ENCODE measurements at places on chromosomes 12 and 14.

DNA sequence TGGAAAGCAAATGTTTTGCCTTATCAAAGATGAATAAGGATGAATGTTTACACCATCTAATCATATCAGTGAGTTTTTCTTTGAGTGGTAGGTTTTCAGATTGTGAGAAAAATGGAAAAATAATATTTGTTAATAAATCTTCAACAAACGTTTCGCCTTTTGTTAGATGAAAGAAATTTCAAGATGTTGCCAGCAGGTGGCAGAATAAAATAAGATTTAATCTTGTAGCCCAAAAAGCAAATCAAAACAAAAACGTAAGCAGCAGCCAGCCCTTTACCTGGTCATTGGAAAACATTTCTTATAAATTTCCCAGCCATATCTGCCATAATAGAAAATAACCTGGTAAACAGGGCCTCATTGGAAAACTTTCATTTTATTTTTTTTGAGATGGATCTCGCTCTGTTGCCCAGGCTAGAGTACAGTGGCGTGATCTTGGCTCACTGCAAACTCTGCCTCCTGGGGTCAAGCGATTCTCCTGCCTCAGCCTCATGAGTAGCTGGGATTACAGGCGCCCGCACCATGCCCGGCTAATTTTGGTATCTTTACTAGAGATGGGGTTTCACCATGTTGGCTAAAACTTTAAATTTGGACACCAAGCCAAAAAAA lies 15.4 kb upstream of the TMEM120B start:
- no peak for DNase-seq

DNA sequence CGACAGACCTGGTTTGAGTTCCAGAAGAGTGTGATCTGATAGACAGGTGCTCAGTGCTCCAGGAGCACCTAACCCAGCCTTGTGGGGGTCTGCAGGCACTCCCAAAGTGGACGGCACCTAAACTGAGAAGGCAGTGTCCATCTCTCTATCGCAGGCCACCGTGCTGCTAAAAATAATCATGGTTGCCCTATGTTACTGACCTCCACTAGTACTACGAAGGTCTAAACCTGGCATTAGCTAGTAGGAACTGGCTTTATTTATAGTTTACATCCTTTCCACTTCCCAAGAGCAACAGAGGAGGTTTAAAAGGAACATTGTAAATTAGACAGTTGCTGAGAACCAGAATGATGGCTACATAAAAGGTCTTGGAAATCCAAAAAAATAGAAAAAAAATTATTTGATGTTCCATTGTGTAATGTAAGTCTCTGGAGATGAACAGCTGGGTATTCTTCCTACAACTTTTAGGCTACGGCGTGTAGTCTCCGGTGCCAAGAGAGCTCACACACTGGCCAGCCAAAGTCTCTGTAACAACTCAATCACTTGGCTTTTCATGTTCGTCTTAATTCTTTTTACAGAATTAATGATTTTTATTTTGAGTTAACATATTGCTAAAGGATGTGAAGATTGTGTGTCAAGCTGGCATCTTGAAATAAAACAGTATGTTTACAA lies 27.3 kb downstream of the PPFIBP1 start:
- DNase-seq = no peak

DNA sequence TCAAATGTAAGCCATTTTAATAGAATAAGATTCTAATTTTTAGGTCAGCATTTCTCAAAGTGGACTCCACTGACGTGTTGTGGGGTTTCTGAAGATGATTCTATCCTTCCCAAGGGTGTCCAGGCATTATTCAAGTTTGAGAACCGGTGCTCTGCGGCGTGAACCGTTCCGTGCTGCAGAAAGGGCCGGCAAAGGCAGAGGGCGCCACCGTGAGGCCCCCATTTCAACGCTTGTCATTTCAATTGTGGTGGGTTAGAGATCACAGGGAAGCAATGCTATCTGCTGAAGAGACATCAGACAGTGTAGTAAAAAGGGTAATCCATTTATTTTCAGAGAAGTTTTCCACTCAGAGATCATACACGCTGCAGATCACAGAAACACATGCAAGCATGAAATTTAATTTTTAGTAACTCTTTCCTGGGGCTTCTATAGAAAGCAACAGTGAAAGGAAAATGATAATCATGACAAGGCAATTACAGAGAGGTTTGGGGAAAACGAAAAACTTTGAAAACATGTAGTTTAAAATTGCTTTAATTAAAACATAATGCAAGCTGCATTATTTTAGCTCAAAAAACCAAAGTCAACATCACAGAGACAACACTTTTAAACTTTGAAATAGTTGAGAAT lies 201.7 kb downstream of the EXOC5 start:
- no peak for DNase-seq

DNA sequence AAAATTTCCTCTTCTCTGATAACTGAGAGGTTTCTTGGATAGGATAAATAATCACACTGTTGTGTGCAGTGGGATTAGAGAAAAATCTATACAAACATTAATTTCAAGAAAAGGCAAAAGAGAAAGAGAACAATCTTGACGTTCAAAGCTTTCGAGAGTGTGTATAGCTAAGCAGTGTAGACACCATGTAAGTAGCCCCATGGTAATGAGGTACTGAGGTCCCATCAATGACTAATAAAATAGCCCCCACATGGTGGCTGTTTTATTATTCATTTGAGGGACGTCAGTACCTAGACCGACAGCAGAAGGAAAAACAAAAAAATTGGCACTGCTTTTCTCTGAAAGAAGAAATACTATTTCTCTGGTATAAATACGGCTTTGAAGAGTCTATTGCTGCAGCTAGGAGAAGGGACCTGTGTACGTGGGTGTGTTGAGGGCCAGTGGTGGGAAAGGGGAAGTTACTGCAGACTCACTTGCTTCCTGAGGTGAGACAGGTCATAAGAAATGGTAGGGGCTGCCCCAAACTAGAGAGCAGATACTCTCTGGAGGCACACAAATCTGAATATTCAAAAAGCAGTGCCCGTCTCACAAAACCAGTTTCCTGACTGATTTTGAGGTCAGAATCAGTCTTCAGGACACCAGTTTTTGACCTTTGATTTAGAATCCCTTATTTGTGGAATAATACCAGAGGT lies 339.8 kb downstream of the EMP1 start:
- no peak for DNase-seq

DNA sequence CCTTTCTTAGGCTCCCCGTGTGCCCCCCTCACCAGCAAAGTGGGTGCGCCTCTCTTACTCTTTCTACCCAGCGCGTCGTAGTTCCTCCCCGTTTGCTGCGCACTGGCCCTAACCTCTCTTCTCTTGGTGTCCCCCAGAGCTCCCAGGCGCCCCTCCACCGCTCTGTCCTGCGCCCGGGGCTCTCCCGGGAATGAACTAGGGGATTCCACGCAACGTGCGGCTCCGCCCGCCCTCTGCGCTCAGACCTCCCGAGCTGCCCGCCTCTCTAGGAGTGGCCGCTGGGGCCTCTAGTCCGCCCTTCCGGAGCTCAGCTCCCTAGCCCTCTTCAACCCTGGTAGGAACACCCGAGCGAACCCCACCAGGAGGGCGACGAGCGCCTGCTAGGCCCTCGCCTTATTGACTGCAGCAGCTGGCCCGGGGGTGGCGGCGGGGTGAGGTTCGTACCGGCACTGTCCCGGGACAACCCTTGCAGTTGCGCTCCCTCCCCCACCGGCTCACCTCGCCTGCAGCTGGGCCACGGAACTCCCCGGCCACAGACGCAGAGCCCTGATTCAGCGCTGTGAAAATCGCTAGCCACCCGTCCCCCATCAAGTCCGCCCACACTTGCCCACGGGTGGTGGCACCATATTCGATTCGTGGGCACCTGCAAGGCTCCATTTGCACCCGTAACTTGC lies 1.3 kb downstream of the TMEM233 start:
- DNase-seq = no peak

- DNase-seq = no peak
Observed at GRCh38 chr12:2925322-2925995, 33.7 kb upstream of the TEAD4 start.

GRCh38 chr14:20455355-20456300 lies 602 bp downstream of the APEX1 start:
- DNase-seq = no peak

GRCh38 chr12:1929241-1929984 lies 11.0 kb upstream of the CACNA2D4 start:
- no peak for DNase-seq

GRCh38 chr14:31425905-31426304 lies 5.6 kb upstream of the HEATR5A start:
- no peak for DNase-seq

- no peak for DNase-seq
Observed at GRCh38 chr14:76846331-76847047, 20.3 kb downstream of the LRRC74A start.

GRCh38 chr14:61997161-61997560 lies 234.9 kb downstream of the SNAPC1 start:
- DNase-seq = no peak

GRCh38 chr12:99605-100004 lies 33.0 kb downstream of the IQSEC3 start:
- DNase-seq = no peak

- no peak for DNase-seq
Observed at GRCh38 chr12:127107744-127108143, 1159.2 kb upstream of the TMEM132C start.

GRCh38 chr14:76968621-76969063 lies 59.9 kb downstream of the IRF2BPL start:
- no peak for DNase-seq

- no peak for DNase-seq
Observed at GRCh38 chr12:116429826-116430360, 129.3 kb upstream of the MAP1LC3B2 start.

DNA sequence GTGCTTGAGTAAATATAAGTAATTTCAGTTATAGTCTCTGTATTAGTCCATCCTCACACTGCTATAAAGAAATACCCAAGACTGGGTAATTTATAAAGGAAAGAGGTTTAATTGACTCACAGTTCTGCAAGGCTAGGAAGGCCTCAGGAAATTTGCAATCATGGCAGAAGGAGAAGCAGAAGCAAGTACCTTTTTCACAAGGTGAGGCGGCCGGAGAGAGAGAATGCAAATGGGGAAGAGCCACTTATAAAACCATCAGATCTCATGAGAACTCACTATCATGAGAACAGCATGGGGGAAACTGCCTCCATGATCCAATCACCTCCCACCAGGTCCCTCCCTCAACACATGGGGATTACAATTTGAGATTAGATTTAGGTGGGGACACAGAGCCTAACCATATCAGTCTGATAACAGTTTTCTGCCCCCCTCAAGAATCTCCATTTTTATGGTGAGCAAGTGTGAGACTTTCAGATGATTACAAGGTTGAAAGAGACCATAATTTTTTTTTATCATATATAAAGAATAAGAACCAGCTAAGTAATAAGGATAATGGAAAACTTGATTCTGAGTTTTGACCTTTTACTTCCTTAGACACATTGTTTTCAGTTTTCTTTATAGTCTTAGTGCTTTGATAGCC lies 35.6 kb downstream of the LEMD3 start:
- DNase-seq = no peak

DNA sequence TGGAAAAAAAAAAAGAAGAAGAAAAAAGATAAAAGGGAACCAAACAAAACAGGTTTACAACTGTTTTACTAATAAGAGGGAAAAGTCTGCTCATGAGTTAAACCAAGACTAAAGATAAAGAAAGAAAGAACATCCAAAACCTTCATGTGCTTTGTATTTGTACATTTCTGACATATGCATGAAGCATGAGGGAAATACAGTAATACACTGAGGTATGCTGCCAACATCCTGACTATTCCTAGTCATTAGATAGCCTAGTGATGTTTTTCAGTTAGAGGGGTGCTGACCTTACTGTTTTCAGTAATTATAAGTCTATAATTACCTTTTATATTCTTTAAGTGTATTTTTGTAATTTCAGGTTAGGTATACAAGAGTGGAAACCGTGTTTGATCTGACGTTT lies 793.3 kb downstream of the DIO2 start:
- no peak for DNase-seq

DNA sequence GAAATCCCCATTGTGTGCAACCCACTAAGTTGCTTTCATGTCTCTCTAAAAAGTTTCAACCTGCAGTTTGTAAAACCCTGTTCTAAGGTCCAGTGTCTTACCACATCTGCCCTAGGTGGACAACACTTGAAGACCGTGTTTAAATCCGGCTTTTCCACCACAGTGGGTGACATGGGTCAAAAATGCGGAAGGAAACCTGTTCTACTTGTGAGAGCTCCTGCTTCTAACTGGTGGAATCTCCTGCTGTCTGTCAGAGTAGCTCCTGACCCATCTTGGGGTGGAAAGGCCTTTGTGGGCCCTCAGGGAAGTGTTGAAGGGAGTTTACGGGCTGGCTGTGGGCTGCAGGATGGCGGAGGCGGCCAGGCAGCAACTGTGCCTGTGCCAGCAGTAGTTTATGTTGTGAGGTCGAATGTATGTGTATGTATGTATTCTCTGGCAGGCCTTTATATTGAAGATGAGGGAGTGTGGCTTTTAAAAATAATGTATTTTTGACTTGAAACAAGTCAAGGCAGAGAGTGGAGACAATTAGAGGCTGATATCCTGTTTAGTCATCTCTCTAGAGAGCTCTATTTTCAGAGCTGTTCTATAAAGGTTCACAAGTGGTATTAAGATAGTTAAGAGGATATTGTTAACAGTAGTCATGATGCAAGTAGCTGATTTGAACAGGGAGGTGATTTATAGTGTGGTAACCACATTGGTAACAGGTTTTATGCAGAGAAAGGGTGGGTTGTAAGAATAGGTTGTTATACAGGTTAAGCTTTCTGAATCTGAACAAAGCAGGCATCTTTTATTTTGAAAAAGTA lies 67.0 kb downstream of the PRKCH start:
- DNase-seq = no peak

DNA sequence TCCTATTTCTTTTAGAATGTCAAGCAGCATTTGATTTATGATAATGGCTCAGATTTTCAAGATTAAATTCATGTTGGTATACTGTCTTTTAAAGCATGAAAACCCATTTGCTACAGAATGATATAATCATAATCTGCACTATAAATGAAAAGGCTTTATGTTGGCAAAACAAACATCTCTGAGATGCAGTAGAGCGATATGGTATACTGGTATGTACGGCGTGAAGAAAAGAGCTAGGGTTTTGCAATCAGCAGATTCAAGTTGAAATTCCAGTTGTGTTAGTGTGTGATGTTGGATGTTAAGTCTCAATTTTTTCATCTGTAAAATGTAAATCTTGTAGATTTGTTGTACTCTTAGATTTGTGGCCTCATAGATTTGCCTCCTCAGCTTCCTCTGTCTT lies 53.2 kb upstream of the DYRK2 start:
- no peak for DNase-seq

- DNase-seq = no peak
Observed at GRCh38 chr12:32902287-32902997, 5.9 kb upstream of the PKP2 start.

DNA sequence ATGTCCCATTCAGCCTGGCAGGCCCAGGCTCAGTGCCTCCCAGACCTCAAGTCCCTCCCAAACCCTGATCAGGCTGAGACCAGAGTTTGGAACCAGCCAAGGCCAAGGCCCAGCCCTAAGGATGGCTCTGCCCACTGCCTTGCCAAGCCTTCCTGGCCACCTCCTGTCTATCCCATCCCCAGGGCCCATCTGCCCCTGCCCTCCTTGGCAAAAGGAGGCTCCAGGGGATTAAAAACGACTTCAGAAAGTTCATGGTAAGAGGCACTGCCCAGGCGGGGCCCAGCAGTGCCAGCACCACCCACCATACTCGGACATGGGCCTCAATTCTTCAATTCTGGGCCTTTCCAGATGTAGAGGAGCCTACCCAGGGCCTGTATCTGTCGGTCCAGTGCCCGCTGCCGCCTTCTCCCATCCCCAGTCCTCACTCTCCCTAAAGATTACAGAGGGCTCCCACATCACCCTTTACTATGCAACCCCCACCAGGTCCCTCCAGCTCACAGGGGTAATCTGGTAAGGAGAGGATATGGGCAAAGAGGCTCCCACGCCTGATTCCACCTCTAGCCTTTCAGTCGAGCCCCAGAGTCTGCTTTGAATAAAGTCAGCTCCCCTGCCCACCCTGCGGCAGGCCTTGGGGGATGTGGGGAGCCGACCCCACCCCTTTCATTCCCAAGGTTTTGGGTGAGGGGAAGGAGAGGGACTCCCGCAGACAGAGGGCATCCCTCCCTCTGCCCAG lies 932 bp downstream of the ADCY6 start:
- no peak for DNase-seq

Data from stimulated activated CD4-positive, alpha-beta T cell treated with anti-CD3 and anti-CD28 coated beads, TNF-alpha, amount 100 ng/mL, for 4 hours (primary cell).